HepG2 (cell line): ENCODE measurements at places on chromosomes 13 and 19. TPM values are rescaled to one million over a fixed set of nuclear protein-coding genes. Genes with fewer than 3 reads are reported as not detected.
A peak's percentile ranks its signal among the peaks of the same experiment; 100 is the strongest.

DNA sequence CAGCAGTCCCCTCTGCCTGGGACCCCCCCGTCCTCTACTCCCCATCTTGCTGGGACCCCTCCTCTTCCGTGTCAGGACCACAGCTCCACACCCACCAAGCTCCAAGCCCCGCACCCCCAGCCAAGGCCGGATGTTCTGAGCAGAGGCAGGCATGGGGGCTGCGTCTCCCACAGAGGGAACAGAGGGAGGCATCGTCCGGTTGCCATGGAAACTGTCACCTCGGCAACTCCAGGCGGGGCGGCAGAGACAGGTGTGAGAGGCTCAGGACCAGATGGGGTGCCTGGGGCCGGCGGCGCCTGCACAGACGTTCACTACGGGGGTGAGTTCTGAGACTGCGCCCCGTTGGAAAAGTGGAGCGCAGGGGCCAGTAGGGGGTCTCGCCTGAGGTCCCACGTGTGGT, 5.4 kb downstream of the RNU6-9 start:
- DNase-seq: no peak
- peaks cover 6% of the 10 kb centered on the region; the same call in 1 of the 2 replicates for H3K36me3 ChIP-seq
- H3K27ac ChIP-seq: no peak overlapping the region
- no peaks in the 10 kb centered on the region for H3K27me3 ChIP-seq
- no peaks in the 10 kb centered on the region for H3K4me1 ChIP-seq
- no peak overlapping the region for H3K4me3 ChIP-seq

The DACH1 gene
- total RNA-seq: not detected in 2 replicates

- no peaks in the 10 kb centered on the region for H3K27me3 ChIP-seq
- H3K4me1 ChIP-seq: no peaks in the 10 kb centered on the region
- H3K27ac ChIP-seq: no peak overlapping the region
- H3K36me3 ChIP-seq: no peaks in the 10 kb centered on the region
These were observed 68.1 kb upstream of the HTR2A start for GRCh38 chr13:46964789-46965527.

- H3K4me1 ChIP-seq: no peaks in the 10 kb centered on the region
- H3K27me3 ChIP-seq: no peaks in the 10 kb centered on the region
- DNase-seq: peak; percentile 0
These were observed 61.4 kb upstream of the SLITRK1 start for GRCh38 chr13:83943530-83944279.

The CASP14 gene
- total RNA-seq: not detected in 2 replicates

DNA sequence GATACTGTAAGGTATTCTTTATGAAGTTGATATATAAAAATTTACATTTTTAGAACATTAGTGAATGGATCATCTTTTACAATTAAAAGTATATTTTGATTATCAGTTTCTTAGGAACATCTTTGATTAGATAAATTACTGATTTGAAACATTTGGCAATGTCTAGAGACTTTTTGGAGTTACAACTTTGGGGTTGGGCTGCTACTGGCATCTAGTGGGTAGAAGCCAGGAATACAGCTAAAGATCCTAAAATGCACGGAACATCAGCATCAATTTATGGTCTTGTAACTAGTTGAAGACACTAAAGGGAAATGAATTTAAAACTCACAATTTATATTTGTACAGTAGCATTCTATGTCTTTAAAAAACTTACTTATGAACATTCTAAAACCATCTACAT, 19.9 kb downstream of the POMP start:
- H3K4me1 ChIP-seq: no peaks in the 10 kb centered on the region
- peaks cover 44% of the 10 kb centered on the region; the same call in 2 of the 3 replicates for H3K36me3 ChIP-seq
- no peaks in the 10 kb centered on the region for H3K27me3 ChIP-seq
- no peak overlapping the region for H3K4me3 ChIP-seq
- H3K27ac ChIP-seq: no peak overlapping the region
